Right hindlimb (tissue), 1 donor: ENCODE measurements at places on chromosomes 4 and X.

- no peak for DNase-seq
Observed at GRCh38 chr4:82913305-82913704, 12.8 kb downstream of the THAP9 start.

DNA sequence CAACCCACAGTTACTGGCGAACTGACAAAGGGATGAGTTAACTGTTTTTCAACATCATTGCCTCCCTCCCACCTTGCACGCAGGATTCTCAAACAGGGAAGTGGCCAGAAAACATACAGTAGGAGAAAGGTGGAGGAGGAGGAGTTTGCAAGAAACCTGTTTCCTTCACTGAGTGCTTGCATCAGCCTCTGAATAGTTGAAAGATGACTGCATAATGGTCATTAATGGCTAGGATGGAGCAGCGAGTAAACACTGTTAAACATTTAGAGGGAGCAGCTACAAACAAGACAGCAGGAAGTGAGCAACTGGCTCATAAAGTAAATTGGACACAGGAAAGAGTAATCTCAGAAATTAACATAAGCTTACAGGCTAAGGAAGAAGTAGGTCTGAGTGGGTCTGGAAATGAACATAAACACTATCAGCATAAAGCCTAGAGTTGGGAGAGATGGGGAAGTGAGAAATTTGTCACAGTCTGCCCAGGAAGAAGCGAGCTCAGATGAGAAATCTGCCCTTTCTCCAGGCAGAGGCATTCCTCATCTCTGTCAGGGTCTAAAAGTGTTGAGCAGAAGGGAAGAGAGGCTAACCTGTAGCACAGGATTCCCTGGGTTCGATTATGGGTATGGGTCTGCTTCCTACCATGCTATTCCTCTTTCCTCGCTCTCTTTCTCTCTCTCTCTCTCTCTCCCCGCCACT lies 38.6 kb downstream of the TRPC5OS start:
- DNase-seq = no peak

DNA sequence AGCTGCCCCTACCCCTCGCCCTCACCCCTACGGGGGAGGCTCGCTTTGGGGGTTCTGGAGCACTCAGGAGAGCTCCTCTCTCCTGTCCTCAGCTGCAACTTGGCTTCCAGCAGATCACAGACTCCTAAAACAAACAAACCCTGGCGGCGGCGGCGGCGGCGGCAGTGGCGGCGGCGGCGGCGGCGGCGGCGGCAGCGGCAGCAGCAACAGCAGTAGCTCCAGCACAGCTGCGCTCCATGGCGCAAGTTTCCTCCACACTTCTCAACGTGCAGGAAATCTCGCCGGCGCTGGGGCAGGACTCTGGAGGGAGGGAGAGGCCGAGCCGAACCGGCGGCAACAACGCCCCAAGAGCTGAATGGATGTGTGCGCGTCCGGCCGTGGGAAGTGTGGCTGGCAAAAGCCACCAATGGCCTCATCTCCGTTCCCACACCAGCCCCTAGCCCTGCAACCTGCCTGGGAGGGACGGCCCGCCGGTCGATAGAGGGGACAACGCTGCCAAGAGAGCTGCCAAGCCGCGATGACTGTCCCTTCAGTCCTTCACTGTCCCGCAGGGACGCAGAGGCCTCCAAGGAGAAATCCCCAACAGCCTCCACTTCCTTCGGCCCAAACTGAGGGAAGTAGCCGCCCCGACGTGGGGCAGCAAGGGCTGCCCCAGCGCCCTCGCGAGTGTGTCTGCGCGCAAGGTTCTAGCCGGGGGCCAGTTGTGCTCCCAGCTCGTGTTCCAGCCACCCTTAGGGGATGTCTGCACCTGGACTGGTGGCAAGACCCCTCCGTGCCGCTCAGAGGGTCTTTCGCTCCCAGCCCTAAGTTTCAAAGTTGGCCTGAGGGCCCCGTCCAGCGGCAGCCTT lies 775 bp downstream of the SHROOM4 start:
- DNase-seq = peak; percentile 56

- no peak for DNase-seq
Observed at GRCh38 chrX:32141841-32142240, 1069.5 kb downstream of the DMD start.

DNA sequence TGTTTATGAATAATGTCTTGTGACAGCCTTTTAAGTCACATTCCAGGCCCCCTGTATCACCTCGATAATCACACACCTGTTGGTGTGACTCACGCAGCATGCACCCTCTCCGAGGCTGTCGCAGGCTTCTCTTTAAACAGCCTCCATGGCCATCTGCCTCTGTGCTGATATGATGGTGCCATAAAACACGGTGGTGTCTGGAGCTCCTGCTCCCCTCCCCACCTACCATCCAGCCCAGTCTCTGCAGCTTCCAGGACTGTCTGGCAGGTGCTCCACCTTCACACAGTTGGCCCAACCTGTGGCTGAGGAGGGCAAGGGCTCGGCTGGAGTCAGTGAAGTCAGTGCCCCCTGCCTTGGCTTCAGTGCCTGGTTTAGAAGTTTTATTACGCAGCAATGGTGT lies 173.8 kb upstream of the RPL34 start:
- DNase-seq = no peak

DNA sequence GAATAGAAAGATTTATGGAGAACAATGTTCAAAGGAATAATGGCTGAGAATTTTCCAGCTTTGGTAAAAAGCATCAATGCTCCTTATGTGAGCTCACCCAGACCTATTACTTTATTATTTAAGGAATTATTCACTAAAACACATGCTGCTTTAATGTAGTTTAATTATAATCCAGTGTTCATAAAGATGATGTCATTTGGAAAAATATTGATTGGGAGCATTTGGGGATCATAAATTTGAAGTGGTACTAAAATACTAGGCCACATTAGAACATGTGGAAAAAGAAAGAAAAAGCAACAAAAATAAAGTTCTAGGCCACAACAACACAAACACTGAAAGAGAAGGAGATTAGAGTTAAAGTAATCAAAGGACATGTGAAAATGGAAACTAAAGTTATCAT lies 20.0 kb downstream of the SLC38A5 start:
- no peak for DNase-seq

GRCh38 chr4:2868877-2869487 lies 25.3 kb downstream of the ADD1 start:
- no peak for DNase-seq

DNA sequence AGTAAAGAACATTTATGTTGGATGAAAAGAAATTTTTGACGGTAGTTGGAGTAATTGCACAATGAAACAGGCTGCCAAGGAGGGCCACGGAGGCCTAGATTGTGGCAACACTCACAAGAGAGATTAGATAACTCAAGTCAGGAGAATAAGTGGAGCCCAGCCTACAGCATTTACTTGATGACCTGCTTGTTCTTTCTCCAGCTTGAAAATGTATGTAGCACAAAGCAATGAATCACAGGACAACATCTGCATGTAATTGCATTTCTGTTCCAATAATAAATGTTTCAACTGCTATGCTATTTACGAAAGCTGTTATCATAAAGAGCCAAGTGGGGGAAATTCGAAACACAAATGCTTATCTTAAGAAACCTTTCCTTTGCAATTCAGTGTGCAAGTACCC lies 221.2 kb upstream of the MID1 start:
- DNase-seq = peak; percentile 22

GRCh38 chr4:16606691-16607090 lies 291.8 kb downstream of the LDB2 start:
- DNase-seq = no peak

- peak; percentile 68 for DNase-seq
Observed at GRCh38 chr4:149980941-149981340, 97.3 kb upstream of the DCLK2 start.

DNA sequence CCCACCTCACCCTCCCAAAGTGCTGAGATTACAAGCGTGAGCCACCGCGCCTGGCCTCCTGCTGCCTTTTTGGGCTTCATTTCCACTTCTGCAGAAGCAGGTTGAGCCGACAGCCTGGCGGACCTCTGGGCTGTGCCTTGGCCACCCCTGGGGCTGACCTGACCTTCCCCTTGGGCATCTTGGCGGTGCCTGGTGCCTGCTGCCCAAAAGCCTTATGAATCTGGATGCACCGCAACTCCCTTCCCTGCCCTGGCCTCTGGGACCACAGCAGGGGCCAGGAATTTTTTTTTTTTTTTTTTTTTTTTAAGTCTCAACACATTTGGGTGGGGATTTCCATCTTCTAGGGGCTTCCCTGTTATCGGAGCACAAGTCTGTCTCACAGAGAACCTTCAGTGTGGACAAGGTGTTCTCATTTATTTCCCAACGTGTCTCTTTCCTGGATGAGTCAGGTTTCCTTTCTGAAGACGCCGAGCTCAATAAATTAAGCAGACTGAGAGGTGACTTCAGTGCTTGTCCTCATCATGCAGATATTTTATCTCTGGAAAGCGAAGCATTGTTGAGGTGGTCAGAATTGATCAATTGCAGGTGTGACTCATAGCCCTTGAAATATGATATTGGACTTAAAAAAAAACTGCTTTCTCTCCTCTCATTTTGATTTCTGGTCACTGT lies 79.7 kb downstream of the SHROOM2 start:
- no peak for DNase-seq

DNA sequence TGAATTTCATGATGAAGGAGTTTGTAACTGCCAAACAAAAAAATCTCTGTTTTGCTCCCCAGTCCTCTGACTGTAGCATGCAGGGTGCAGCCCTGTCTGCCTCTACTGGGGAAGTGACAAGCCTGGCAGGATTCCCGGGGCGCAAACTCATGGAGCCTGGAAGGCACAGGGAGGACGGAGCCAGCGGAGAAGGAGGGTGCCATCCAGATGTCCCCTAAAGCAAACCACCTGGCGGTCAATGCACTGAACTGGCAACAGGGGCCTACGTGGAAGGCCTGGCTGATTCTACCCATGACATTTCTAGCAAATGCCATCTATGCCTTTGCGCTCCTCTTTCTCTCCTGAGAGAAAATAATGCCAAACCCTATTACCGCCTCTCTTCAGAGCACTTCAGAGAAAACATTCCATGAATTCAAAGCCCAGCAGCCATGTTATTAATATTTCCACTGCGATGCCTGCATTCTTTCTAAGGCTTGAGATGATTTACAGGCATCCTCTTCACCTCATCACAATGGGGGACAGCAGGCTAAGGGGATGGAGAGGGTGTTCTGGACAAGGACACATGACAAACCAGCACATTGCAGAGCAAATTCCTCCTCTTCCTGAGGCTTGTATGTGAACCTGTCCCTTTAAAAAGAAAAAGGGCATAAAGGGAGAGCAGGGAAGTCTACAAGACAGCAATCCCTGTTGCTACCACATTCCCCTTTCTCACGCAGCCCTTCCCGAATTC lies 329.3 kb upstream of the NOCT start:
- DNase-seq = peak; percentile 57

- peak; percentile 18 for DNase-seq
Observed at GRCh38 chr4:2258091-2259035, 3.5 kb downstream of the MXD4 start.

DNA sequence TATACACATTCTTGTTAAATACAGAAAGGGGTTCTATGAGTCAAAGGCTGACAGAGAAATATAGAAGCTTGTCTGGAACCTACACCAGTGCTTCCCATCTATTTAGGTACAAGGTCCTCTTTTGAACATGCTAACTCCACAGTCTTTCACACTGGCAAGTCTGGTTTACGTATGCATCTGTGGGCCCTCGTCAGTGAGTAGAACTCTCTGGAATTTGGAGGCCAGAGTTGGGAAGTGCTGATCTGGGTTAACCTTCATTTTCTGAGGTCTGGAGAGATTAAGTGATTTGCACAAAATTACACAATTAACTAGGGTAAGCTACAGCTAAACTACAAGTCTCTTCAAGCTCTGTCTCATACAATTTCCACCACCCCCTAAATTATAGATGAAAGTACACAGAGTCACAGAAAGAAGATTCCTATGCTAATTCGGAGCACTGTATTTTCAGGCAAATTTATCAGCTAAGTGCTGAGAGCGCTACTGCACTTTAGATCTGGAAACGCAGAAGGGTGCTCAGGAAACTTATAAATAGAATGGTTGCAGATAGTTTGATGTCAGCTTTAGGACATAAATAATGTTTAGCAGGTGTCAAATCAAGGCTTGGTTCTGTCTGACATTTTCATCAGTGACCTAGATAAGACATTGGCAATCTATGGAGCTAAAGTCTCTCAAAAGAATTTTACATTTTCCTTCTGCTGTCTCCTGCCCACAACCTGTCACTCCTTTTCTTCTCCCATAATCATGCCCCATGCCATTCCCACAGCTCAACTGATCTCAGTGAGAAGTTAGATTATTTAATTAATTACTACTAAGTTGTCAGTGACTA lies 43.0 kb upstream of the PDLIM5 start:
- no peak for DNase-seq

- no peak for DNase-seq
Observed at GRCh38 chrX:29903360-29903759, 312.0 kb upstream of the MAGEB2 start.

- no peak for DNase-seq
Observed at GRCh38 chr4:141022111-141022695, 111.1 kb downstream of the RNF150 start.
